ENCODE measurements at places on chromosomes 12 and 14. TPM values are rescaled to one million over a fixed set of nuclear protein-coding genes. Genes with fewer than 3 reads are reported as not detected.

Gene SLCO1B1
- total RNA-seq: 0.04 TPM

Gene CIROP
- total RNA-seq: not detected

Gene INSM2
- not detected for total RNA-seq

Gene DPPA3
- not detected for total RNA-seq

Gene IFNG
- total RNA-seq: not detected

Gene COCH
- 6.3 TPM for total RNA-seq
